ENCODE measurements at places on chromosomes 5 and 9.

- peak; percentile 74 for ATAC-seq
Measured at GRCh38 chr5:66440202-66440680, 156.0 kb upstream of the MAST4 start.

DNA sequence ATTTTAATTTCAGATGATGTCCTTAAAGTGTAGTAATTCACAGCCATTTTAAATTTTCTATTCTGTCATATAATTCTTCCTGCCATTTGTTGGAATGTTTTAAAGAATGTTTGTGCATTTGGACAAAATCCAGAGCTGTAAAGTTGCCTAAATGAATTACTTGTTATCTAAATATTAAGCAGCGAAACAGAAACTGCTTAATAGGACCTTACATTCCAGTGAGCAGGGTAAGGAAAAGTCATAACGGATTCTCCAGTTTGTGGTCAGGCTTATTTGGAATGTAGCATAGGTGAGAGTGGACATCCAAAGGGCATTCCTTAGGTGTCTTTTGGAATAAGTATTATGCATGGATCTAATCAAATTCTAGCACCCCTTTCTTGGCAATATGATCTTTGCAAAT is 410.4 kb upstream of the PTPRD start:
- ATAC-seq: no peak

- ATAC-seq: no peak
Measured at GRCh38 chr9:115590011-115590410, 472.1 kb upstream of the TNC start.

GRCh38 chr9:16335788-16336580 is 534.5 kb downstream of the BNC2 start:
- ATAC-seq: no peak

DNA sequence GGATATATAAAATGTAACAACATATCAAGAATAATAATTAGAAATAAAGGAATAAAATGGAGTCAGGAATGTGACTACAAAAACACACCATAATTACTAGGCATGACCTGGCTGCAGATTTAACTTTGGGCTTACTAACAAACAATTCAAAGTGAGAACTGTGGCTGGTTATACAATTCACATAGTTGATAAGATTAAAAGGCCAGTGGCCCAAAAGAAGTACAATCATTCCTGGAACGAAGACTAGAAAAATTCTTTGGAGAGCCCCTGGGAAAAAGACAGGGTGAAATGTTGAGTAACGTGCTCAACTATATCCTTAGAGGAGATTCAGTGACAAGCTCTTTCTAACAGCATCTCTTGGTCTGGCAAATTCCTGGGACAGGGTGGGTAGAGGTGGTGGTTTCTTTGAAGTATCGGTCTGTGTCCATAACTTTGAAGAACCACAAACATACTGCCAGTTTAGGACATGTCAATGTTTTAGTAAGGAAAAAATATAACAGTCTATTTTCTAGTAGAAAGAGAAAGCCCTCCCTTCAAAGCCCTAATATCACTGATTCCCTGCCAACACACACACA is 75.0 kb upstream of the IL6ST start:
- ATAC-seq: no peak

DNA sequence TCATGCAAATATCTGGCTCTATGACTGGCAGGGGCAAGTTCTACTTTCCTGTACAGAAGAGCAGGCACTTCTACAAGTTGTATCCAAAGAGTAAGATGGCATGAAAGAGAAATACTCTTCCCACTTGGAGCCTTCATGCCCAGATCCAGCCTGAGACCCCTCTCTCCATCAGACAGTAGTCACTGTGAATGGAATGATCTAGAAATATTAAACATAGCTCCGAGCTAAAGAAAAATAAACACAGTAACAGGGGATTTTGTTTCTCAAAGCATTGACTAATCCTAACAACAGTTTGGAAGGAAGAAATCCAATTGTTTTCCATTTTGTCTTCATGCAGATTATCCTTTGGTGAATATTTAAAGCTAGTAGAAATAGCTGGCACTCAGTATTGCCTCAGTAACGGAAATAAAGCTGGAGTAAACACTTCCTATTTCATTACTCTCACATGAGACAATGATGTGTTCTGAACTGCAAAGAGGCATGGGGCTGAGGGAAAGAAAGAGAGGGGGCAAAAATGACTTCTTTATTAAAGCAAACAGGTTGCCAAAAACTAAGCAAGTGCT is 100.0 kb downstream of the SEMA5A start:
- ATAC-seq: no peak

DNA sequence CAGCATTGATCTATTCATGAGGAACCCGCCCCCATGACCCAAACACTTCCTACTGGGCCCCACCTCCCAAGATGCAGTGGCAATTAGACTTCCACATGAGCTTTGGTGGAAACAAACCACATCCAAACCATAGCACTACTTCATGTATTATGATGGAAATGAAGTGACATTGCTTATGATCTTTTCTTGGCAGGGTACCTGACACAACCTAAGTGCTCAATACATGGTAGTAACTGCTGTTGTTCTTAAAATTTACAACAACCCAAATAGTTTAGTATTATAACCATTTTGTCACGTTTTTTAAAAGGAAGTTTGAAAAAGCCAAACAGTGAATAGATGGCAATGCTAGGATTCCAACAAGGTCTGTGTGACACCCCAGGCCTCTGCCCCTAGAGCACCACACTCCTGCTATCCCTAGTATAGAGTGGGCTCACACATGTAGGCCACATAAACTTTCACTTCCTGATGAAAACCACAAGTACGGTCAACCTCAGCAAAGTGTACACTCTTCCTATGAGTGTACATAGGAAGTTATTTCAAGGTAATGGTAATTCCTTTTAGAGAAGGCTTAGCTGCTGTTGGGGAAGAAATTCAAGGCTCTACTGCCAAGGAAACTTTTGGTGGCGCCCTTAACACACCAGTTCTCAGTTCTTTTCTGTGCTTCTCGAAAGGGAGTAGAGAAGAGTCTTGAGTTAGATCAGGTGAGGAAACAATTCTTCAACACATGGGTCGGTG is 97.6 kb downstream of the ARSB start:
- peak; percentile 56 for ATAC-seq

DNA sequence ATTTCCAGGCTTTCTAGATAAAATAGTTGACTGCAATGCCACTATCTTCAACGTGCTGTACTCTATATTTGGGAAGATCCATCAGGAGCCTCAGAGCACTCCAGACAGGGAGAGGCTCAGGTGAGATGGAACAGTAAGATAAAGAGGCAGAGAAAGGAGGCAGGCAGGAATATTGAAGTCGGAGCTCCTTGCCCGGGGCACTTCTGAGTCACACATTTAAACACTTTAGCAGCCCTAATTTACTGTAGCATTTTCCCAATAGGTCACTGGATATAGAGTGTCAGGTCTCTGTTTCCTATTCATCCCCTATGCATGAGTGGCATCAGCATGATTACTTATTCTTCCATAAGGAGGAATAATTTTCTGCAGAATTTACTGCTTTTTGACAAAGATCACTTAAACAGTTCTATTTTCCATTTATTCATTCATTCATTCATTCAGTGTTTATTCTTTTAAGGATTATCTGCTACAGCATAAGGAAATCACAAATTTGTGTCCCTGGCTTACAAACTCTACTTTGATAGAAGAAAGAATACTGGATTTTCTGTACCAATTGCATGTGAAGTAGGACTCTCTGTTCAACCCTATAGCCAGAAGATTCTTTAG is 170.7 kb downstream of the MAPKAP1 start:
- ATAC-seq: no peak

DNA sequence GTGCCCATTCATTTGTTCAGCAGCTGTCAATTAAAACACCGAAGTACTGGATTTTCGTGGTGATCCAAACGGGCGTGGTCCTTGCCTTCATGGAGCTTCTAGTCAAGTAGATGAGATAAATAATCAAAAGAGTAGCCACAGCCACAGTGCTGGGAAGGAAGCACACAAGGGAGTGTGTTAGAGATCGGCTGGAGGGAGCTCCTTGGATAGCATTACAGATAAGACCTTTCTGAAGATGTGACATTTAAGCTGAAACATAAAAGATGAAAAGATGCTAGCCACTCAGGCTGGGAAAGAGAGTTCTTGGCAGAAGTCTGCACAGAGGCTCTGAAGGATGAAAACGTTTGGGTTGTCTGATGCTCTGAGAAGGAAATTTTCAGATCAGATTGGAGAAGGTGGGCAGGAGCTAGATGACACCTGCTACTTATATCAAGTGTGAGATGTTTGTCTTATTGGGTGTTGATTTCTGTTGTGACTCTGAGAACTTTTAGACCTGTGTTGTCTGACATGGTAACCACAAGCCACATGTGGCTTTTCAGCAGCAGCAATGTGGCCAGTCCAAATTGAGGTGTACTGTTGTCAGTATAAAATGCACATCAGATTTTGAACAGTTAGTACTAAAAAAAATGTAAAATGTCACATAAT is 123.9 kb downstream of the TLE4 start:
- ATAC-seq: no peak

GRCh38 chr5:68543212-68543611 is 327.7 kb downstream of the PIK3R1 start:
- no peak for ATAC-seq

- no peak for ATAC-seq
Measured at GRCh38 chr5:100855295-100855694, 47.8 kb downstream of the ST8SIA4 start.

DNA sequence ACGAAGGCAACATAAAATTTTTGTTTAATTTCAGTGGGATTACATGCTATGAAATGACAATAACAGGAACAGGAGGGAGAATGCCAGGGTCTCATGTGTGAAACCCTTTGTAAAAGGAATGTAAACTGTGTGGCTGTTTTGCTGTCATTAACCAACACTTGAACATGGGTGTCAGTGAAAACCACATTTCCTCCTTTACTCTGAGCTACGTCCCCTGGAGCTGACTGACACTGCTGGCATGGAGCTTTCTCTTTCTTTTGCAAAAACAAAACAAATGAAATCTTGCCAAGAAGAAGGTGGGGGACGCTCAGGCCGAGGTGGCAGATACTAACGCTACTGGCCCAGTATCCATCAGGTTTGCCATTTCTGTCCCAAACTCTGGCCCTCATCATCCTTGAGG is 121.4 kb downstream of the DMRT2 start:
- no peak for ATAC-seq

DNA sequence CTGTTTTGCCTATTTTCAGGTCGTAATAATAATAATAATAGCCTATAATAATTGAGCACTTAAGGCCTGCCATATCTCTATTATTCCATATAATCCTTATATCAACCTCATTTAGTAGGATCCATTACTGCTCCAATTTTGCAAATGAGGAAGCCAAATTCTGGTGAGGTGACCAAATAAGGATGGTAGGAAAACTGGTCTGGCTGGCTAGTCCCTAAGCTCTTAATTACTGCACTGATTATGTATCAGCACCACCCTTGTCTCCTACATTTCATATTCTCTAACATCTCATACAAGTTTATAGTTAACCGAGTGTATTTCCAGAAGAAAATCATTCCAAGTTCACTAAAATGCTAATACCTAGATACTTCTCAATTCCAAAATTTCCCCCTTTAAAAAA is 166.5 kb upstream of the RGMB start:
- no peak for ATAC-seq

GRCh38 chr5:89827359-89827758 is 582.2 kb downstream of the CETN3 start:
- no peak for ATAC-seq

- ATAC-seq: no peak
Measured at GRCh38 chr9:78707080-78707479, 410.2 kb downstream of the PSAT1 start.

DNA sequence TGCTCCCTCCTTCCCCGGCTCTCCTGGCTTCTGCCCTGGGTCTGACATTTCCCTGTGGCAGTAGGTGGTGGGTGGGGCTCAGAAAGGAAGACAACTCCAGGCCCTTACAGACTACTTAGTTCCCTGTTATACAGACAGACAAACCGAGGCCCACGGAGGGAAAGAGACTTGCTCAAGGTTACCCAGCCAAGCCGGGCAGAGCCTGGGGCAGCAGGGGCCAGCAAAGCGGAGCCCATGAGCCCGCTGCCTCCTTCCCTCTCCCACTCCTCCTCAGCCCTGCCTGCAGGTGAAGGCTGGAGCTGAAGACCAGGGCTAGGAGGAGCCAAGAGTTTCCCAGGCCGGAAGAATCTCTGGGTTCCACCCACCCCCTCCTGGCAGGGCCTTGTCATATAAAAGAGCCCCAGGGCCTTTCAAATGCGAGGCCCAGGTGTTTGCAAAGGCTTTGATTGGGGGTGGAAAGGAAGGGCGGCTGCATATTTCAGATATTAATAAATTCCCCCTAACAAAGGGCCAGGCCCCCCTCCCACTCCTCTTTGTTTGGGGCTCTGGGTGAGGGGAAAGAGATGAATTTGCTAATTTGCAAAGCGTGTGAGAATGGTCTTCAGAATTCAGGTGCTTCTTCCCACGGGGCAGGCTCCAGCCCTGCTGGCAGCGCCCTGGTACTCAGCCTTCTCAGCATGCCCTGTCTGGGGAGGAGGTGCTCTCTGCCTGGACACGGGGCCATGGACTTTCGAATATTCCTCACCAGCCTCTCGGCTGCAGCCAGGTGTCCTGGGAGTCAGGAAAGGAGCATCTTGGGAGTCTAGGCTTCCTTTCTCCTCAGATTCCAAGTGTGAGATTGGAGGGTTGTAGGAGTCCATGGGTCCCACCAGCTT is 21.5 kb downstream of the SLC6A7 start:
- no peak for ATAC-seq

DNA sequence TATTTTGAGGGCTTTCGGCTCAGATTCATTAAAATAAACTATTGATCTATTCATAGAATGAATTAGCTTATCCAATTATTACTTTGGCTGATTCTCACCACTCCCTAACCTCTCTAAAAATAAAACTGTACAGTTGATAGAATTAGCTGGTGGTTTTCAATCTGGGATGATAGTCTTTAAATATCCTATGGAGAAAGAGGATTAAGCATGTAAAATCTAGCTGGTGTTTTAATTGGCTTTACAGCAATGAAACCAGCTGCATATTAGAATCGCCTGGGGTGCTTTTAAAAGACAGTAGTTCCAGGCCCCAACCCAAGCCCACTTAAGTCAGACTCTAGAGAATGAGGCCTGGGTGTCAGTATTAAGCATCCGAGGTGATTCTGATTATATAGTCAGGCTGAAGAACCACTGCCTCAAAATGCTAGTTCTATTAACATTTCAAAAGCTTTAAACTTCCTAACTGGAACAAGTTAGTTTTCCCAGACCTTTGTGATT is 95.1 kb downstream of the MAP1B start:
- ATAC-seq: no peak

- ATAC-seq: peak; percentile 38
Measured at GRCh38 chr9:123112015-123112975, 78.8 kb downstream of the GPR21 start.

DNA sequence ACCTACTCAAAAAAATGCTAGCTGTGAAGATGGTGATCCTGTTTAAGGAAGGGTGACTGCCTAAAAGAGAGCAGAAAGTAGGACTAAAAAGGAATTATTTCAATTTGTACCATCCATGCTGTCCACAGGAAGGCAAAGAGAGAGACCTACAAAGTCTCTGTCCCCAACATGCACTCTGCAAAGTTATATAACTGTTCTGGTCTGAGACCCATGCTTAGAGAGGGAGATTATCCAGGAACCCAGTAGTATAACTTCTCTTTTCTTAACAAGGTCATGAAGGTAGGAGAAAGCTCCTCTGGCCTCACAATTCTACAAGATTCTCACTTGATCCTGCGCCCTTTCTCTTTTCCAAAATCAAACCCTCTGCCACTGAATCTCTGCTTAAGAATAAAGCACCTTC is 25.8 kb downstream of the SLC22A4 start:
- no peak for ATAC-seq

- ATAC-seq: no peak
Measured at GRCh38 chr9:70324963-70325362, 66.2 kb downstream of the SMC5 start.

- no peak for ATAC-seq
Measured at GRCh38 chr5:16809395-16810207, 126.5 kb downstream of the MYO10 start.

- no peak for ATAC-seq
Measured at GRCh38 chr9:111798786-111799185, 4.0 kb upstream of the SHOC1 start.

All from activated CD4-positive, CD25-positive, alpha-beta regulatory T cell treated with anti-CD3 and anti-CD28 coated beads, Interleukin-2, amount 50 U/mL, for 24 hours (primary cell).